HCT116 (cell line): ENCODE measurements at places on chromosomes 13 and 19. TPM values are rescaled to one million over a fixed set of nuclear protein-coding genes. Genes with fewer than 3 reads are reported as not detected.

DNA sequence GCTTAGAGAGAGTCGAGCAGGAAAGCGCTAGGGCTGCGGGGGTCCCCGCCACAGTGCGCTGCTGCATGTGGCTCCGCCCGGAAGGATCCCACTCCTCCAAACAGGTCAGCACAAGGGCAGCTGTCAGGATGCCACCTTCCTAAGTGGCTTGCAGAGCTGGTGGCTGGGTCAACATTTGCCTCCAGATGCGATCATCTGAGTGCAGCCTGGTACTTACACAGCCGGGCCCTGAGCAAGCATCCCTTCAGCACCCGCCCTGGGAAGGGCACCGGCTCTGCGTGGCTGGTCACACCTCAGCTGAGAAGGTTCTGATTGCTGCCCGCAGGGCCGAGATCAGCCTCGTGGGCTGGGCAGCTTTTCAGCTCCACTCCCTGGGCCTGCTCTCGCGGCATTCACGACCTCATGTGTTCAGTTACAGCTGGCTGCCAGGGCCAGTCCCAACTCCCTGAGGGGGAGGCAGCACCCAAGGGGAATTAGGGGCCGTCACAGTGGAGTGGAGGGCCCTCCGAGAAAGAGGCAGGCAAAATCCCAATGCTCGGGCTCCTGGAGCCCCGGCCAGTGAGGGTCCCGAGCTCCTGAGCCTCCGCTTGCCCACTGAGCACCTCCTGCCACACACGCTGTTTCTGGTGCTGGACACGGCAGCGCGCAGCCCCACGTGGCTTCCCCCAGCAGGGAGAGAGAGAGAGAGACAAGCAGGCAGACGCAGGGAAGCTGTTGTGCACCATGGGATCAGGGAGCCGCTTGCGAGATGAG is 26.8 kb downstream of the AP1M1 start:
- DNase-seq, result no peak

DNA sequence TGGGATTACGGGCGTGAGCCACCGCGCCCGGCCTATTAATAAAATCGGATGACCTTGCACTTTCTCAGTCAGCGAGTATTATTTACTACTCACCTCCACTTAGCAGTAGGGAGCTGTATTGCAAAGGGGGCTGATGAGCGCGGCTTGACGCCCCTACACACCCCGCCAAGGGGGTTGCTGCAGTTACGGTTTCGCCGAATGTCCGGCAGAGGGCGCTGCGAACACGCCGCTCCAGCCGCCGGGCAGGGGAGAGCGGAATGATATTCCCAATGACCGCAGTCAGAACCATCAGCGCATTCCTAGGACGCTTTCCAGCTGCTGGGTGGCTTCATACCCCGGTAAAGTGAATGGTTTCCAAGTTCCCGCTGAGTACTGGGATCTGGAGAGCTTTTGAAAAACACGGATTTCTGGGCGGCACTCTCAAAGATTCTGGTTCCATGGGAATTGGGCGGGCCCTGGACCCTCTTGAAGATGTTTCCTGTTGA is 30.0 kb upstream of the TPT1 start:
- no peak for DNase-seq

The NKG7 gene
- total RNA-seq, result not detected

The ERICH4 gene
- total RNA-seq, result not detected

DNA sequence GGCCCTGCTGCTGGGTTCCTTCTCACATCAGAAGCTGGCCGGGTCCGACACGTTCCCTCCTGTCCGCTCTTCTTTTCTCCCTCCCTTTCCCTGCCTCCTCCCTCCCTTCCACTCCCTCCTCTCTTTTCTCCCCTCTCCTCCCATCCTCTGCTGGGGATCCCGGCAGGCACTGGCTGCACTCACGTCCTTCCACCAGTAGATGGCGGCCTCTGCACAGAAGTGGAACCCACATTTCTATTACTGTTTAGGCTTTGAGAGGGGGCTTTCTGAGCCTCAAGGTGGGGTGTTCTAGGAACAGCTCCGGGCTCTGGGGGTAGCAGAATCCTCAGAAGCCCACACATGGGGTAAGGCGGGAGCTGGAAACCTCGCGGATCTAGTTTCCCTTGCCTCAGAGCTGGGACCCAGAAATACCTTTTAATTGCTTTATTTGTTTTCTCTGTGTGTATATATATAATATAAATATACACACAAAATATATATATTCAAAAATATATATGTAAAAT is 294.2 kb downstream of the ZNF536 start:
- DNase-seq, result no peak

GRCh38 chr13:21176982-21177284 is 475 bp downstream of the MRPL57 start:
- DNase-seq, result no peak
